ENCODE measurements at places on chromosomes 6 and 20. TPM values are rescaled to one million over a fixed set of nuclear protein-coding genes. Genes with fewer than 3 reads are reported as not detected.
A peak's percentile ranks its signal among the peaks of the same experiment; 100 is the strongest.

DNA sequence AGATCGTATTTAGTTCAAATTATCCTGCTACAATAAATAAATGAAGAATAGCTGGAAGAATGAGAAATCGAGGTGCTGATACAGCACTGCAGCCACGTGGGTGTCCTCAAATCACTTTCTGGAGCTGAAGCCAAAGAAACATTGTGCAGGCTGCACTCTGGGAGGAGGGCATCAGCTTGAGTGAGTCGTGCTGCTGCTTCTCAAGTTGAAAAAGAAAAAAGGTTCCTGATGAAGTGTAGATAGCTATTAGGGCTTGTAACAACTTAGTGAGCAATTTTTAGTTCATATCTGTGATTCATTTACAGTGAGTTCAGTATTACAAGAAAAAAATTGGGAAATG is 40.5 kb downstream of the DSE start:
- ATAC-seq: no peak

DNA sequence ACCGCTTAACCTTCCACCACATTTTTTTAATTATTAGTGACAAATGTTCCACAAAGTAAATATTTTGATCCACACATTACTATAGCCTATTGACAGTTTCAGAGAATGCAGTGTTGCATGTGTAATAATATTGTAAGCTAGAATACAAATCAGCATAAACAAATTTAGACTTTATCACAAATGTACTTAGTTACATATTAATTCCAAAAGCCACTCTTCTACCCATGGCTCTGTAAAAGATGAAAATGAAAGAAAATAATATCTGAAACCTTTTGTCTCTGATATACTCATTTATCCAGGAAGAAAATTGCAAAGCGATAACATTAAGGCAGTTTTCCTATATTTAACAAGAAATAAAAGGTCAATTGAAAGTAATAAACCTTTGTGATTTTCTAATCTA is 954.0 kb upstream of the MAN1A1 start:
- ATAC-seq: no peak

FOXC1 gene
- 6.5 TPM for total RNA-seq

DNA sequence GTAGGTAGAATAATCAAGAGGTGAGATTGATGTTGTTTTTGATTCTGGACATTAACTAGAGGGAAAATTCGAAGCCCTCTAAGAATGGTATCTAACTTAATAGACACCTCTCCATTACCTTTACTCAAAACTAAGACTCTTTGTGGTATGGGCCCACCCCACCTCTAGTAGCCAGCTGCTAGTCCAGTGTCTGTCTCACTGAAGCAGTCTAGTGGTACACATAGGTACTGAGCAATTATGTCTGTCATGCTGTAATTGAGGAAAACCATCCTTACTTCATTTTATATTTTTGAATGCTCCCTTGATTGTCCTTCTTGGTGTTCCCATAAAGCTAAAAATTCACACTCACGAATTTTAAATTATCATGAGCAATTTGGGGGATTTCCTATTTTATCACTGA is 290.7 kb downstream of the ARHGAP18 start:
- no peak for ATAC-seq

LAMP5 gene
- not detected for total RNA-seq

DNA sequence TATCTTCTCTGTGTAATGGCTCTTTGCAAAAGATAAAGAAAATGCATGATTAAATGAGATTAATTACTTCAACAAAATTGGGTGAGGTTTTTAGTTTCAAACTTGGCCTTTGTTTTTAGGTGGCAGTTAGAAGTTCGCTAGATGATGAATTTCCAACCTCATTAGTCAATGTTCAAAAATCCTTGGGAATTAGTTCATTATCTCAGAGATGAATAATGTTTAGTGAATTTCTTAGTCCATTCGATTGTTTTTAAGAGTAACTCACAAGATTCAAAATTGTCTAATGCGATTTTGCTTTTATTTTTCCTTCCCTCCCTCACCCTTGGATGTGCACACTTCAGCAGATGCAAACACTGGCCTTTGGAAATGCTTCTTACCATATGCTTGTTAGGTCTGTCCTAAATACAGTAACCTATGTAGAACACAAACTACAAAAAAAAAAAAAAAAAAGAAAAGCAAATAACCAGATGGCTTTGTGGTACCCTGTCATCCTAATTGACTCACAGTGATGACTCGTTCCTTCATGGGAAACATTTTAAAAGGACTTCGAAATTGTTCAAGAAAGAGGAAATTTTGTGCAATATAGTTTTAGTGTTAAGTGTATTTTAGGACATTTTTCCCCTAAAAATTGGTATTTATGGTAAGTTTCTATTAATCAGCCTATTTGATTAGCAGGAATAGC is 66.7 kb downstream of the FAM229B start:
- no peak for ATAC-seq

- no peak for ATAC-seq
These were observed 1.4 kb downstream of the LAMP5 start for GRCh38 chr20:9515741-9516233.

MLIP gene
- total RNA-seq: 8.5 TPM

DNA sequence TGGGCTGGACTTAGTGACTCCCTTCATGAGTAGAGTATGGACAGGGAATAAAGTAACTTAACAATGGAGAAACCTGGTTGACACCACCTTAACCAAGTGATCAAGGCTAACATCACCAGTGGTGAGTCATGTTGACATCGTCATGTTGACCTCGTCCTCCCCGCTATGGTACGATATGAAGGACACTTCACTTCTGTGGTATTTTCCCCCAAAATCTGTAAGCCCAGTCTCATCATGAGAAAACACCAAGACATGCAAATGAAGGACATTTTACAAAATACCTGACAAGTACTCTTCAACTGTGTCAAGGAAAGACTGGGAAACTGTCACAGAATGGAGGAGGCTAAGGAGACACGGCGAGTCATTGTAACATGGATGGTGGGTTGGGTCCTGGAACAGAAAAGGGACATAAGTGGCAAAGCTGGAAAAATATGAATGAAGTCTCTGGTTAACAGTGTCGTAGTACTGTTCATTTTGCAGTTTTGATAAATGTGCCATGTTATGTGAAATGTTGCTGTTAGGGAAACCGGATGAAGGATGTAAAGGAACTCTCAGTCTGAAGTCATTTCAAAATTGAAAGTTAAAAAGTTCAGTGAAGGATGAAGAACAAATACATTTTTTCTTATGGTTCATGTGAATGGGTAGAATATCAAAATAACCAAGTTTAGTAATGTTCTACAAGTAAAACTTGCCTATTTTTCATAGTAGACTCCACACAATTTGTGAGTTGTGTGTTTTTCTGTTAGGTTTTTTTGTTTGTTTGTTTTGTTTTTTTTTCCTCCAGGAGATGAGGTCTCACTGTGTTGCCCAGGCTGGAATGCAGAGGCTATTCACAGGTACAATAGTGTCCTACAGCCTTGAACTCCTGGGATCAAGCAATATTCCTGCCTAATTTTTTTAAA is 247.5 kb downstream of the TMEM242 start:
- ATAC-seq: no peak

DNA sequence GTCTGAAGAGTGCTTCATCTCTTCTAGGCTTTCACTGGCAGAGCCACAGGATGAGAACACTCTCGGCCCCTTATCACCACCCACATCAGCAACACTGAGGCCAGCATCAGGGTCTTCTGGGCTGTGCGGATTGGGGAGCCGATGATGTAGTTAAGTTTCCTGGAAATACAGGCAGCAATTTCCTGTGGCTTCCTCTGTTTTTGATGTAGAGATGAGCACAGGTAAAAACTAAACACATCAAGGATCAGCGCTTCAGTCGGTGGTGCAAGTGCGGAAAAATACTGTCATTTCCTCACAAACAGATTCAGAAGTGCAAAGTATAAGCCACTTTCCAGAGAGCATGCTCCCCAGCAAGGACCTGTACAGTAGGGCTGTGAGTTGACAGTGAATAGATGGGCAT is 62.6 kb downstream of the BACH2 start:
- no peak for ATAC-seq

C6orf163 gene
- total RNA-seq: 1.1 TPM

DNA sequence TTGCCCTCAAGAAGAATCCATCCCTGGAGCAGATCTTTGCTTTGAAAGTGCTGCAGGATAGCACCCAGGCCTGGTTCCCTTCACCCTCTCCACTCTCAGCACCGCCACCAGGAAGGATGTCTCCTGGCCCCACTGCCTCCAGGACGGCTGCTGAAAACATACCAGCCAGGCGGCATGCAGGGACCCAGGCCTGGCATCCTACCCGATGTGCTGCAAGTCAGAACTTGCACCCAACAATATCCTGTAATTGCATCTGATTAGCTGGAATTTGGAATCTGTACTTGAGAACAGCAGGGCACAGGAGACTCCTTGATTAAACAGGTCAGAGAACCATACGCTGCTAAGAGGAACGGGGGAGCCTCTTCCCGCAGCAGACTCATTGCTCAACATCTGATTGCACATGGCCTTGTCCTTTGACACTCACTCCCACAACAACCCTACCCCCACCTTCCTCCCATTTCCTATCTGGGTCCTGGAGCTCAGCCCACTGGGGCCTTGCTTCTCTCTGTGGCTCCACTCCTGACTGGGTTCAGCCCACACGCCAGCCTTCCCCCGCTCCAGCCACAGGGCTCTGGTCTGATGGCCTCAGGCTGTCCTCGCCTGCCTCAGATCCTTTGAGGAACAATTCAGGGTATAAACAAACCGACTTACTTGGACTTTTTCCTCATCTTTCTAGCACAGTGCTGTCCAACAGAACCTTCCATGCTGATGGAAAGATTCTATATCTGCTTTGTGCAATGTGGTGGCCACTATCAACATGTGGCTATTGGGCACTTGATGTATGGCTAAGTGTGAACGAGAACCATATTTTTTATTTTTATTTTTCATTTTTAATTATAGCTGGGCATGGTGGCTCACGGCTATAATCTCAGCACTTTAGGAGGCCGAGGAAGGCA is 78.0 kb downstream of the FGD2 start:
- peak; percentile 55 for ATAC-seq

- no peak for ATAC-seq
These were observed 7.3 kb downstream of the SCML4 start for GRCh38 chr6:107816818-107817217.

DNA sequence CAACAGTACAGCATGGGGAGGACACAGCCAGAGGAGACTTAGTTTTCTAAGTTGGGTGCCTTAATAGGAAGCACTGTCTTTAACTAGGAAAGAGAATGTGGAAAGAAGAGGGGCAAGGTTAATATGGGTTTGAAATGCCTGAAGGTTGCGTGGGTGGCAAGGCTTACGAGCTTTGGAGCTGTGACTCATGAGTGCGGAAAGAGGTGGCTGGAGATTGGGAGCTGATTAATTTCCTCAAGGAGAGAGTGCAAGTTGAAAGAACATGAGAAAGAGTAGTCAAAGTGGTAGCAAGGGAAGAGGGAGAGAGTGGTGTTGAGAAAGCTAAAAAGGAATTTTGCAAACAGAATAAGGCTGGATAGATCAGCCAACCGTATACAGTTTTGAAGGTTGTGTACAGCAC is 315.1 kb upstream of the PRND start:
- peak; percentile 54 for ATAC-seq

GRCh38 chr6:27891320-27891875 is 20.8 kb downstream of the OR2B2 start:
- no peak for ATAC-seq

- peak; percentile 66 for ATAC-seq
These were observed 185.4 kb downstream of the BCAS1 start for GRCh38 chr20:53884859-53885541.

DNA sequence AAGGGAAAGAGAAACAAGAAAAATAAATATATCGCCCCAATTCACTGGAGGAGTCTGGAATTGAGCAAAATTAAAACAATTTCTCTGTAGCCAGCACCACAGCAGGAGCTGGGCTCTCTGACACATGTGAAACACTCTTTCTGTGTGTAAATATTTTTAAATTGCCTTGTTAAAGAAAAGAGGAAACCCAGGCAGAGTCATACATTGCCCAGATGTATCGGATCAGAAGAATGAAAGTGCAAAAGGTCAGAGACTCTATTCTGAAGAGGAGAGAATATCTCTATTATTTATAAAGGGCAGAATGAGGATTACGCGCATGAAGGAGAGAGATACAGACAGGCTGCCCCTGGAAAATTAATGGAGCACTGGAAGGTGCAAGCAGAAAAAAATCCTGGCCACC is 127.0 kb upstream of the MAN1A1 start:
- no peak for ATAC-seq

All from esophagus mucosa (tissue), 1 donor.